KG1 (cell line): ENCODE measurements at places on chromosomes 5 and 9.

GRCh38 chr5:133406208-133406976 lies 205.9 kb downstream of the FSTL4 start:
- no peak for DNase-seq

DNA sequence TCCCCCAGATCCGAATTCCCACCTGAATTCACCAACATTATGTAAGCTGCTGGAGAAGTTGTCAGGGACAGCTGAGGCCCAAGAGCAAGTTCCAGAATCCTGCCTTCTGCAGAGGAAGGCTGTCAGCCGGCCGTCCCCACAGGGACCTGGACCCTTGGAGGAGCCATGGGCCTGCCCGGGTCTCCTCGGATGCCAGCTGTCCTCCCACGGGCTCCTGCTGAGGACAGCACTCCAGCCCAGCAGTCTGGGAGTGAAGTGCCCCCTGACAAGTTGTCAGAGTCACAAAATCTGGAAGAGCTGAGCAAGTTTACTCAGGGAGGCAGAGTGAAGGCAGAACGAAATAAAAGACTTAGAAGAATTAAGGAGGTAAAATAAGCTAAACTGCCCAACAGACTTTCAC lies 192.5 kb upstream of the DAPK1 start:
- no peak for DNase-seq

- no peak for DNase-seq
Measured at GRCh38 chr9:109923471-109923760, 143.4 kb downstream of the PALM2AKAP2 start.

DNA sequence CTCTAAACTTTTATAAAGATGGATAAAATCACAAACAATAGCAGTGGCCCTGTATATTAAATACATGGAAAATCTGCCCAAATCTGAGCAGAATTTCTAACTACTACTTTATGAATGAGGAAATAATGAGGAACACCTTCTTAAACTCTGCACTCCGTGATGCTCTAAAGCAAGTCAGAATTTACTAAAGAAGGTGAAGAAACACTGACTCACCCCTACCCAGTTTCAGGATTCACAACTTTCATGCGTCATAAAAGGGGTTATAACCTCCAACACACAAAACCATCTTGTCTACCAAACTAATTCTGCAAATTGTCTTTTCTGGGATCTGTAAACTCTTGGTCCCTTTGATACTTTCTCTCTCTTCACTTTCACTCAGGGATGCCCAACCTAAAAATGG lies 561.1 kb upstream of the ACO1 start:
- no peak for DNase-seq

DNA sequence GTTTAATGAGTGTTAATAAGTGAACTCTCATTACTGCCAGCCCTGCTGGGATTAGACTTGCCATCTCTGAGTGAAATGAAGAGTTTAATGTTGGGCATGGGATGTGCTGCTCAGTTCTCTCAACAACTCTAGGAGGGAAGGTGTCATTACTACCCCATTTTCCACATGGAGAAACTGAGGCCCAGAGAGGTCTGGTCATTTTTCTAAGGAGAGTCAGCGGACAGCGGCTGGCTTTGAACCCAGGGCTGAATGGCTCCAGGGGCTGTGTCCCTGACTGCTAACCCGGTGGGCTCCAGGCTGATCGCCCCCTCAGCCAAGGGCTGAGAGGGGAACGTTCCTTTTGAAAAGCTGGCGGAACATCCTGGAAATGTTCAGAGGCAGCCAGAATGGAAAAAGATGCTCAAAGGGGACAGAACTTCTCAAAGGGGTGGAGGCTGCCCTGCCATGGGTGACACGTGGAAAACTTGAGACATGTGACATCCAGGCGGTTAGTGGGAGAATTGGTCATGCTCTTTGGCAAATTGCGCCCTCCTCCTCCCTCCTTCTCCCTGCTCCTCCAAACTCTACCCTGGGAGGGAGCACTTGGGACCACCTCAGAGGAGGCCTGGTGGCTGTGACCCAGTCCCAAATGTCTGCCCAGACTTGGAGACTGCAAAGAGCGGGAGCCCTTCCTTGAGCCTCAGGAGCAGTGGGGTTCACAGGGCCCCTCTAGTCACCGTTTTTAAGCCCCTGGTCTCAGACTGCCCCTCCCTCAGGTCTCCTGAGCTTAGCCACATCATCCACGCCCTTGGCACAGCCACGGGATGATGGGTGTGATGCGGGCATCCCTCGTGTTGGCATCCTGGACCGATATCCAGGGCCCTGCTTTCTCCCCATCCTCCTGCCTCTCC lies 28.7 kb downstream of the DNM1 start:
- no peak for DNase-seq

GRCh38 chr9:2622461-2623287 lies 1.1 kb downstream of the VLDLR start:
- DNase-seq: no peak

GRCh38 chr5:137822158-137822764 lies 45.4 kb upstream of the MYOT start:
- no peak for DNase-seq

DNA sequence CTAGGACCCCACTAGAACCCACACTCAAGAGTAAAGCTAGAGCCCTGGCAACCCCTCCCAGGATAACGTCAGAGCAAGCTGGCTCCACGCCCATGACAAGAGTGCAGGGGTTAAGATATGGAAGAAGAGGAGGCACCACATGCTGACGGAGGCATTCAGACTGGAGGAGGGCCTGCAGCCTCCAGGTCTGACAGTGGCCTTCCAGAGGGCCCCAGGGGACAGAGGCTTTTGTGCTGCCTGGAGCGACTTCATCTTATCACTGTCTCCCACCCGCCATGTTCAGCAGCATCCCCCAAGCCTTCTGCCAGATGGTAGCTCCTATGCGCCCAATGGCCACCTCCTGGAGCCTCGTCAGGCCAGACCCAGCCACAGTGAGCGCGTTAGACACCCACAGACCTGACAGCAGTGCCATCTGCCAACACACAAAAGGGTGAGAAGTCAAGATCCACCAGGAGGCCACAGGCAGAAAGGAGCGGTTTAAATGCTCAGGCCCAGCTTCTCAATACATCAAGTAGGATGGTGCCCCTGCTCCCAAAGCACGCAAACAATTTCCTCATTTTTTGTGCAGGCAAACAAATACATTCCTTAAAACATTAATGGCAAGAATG lies 65.8 kb downstream of the C5orf15 start:
- DNase-seq: no peak

- no peak for DNase-seq
Measured at GRCh38 chr5:151180291-151180690, 22.7 kb upstream of the ANXA6 start.

DNA sequence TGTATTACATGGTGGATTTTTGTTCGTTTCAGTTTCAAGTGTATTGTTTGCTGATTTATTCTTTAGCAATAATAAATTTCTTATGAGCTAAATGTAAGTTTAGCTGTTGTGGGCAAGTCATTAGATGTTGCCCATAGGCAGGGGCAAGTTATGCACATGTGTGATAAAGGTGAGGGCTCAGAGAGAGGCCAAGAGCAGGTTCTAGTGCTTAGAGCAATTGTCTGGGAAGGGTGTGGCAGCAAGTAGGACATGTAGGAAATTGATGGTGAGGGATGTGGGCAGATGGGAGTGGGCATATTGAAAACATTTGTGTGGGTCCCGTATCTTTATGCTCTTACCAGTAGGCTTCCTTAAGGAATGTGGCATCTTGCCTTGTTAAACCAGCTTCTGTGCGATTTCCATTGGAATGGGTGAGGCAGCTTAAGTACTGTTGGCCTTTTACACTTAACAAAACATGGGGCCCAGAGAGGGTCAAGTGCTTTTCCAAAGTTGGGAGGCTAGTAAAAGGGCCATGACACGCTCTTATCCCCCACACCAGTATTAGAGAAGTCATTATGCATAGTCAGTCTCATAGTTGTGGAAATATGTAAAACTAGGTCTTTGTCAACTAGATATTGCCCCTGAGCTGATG lies 60.6 kb downstream of the KDM4C start:
- DNase-seq: no peak

DNA sequence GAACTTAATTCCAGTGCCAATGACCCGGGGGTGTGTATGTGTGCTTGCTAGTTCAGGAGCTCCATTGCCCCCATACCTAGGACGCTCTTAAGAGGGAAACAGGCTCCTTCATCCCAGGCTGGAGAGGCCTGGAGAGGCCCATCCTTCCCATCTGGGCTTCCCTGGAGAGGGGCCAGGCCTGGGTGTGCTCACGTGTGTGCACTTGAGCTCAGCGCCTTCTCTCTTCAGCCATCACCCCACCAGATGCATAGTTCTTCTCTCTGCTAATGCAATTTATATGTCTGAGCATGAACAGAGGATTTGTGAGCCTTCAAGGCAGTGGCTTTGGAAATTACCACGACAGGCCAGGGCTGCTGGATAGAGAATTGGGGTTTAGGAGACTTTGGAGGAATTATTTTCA lies 48.6 kb upstream of the SHB start:
- DNase-seq: no peak

GRCh38 chr9:30178610-30179009 lies 2205.8 kb upstream of the ACO1 start:
- no peak for DNase-seq

DNA sequence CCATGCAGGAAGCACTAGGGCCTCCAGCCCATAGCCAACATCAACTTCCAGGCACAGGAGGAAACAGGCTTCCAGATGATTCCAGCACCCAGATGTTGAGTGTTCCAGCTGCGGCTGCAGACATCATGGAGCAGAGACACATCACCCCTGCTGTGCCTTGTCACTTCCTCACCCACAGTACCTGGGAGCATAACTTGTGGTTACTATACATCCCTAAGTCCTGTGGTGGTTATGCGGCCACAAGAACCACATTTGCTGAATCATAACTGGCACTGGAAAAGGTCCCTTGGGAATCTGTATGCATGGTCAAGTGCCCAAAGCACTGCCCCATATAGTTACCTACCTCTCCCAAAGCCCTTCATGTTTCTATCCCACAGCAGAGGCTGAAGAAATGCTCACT lies 56.6 kb downstream of the WHRN start:
- DNase-seq: no peak

GRCh38 chr5:75389430-75389829 lies 52.4 kb downstream of the HMGCR start:
- DNase-seq: no peak

- no peak for DNase-seq
Measured at GRCh38 chr5:67577424-67577823, 380.8 kb upstream of the CD180 start.

DNA sequence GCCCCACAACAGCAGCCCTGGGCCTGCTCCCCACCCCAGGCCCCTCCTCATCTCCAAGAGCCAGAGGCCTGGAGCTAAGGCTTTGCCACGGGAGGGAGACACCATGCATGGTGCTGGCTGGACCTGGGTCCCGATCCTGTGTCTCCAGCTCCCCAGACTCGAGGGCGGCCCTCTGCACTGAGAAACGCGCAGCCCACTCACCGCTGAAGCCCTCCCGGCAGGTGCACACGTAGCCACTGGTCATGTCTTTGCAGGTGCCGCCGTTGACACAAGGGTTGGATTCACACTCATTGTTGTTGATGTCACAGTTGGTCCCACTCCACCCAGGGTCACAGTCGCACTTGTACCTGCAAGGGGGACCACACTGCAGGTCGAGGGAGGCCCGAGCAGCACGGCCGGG lies 30.4 kb upstream of the SEC16A start:
- DNase-seq: no peak

DNA sequence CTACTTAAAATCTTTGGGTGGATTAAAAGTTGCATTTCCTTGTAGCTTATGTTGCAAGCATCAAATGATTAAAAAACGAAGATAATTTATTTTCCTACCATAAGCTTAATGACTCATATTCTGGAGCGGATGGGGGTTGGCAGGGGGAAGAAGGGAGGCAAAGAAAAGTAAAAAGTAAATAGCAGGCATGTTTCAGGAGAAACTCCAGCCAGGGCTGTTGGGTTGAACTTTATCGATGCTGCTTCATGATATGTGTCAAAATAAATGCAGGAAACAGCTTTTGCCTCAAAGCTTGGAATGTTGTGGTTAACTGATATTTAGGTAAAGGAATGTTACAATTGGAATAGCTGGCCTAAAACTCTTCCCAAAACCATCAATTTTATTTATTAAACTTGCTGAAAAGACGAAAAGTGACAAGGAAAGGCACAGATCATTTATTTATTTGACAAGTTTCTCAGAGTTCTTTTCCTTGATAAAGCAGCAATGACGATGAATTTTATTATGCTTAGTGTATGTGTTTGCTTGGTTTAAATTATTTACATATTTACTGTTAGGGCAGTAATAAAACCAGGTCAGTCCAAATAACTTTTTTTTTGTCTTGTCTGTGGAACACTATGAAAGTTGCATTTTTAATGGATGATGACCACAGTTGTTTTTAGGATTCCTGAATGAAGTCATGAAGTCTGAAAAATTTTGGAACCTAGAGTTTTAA lies 177.9 kb downstream of the PCSK1 start:
- DNase-seq: no peak

DNA sequence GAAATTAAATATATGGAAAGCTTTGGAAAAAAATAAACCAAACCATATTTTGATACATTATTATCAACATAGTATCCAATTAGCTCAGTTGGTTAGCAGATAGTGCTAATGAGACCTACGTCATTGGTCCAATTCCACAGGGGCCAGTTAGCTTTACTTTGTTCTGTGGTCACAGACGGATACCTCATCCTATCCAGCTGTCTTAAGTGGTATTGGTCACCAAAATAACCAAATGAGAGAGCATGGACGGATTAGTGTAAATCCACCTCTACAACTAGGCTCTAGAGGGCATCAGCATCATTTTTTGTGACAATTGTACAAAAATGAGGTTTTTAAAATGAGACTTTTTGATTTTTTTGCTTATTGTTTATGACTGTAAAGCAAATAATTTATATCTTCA lies 364.2 kb downstream of the KIAA0825 start:
- no peak for DNase-seq

DNA sequence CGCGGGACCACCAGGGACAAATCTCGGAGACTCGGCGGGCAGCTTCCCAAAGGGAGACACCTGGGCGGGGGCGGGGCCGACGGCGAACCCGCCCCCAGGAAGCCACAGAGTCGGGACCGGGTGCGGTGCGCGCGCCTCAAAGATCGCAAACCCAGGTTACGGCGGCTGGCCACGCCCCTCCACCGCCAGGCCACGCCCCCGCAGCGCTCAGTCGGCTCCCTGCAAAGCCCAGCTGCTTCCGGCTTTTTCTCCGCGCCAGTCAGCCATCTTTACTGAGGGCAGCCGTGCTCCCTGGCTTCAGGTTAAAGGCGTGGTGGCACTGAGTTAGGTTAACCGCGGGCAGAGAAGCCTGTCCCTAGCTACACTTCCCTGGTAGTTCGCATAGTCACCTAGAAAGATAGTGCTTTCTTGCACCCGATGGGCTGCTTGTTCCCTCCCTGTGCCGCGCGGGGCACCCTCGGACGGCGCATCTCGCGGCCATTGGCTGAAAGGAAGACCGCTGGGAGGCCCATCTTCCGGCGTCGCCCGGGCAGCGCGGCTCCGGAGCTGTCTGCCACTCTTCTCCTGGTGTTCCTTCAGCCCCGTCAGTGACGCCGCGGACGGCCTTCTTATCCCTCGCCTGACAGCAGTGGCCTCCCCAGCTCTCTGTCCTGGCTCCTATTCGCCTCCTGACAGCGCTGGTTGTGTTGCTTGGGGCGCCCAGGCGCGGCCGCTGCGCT lies at the start of gene TBC1D2:
Gene TBC1D2, minus strand, starts transcription at position 72 of the 719 bp plus-strand sequence. CDS start 108 bp downstream, outside the sequence.
- peak; percentile 89 for DNase-seq

DNA sequence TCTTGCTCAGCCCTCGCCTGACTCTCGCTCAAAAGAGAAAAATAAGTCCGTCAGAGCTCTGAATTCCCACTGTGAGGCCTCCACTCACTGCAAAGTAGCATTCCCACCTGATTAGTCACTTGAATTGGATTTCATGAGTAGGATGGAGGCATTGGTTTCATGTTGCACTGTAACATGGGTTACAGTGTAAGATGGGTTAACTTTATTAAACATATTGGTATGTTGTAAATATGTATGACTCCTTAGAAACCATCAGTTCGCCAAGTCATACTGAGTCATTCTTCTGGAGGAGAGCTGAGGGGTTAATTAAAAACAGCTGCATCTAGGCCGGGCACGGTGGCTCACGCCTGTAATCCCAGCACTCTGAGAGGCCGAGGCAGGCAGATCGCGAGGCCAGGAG lies 93.8 kb upstream of the BNC2 start:
- DNase-seq: no peak
